D341Med (cell line): ENCODE measurements at places on chromosomes 5 and 9.

- no peak for DNase-seq
Observed at GRCh38 chr9:27581826-27582225, 8.5 kb upstream of the C9orf72 start.

GRCh38 chr9:109471475-109472393, 26.4 kb downstream of the PTPN3 start:
- no peak for DNase-seq

- no peak for DNase-seq
Observed at GRCh38 chr9:107018861-107019545, 156.0 kb downstream of the ZNF462 start.

GRCh38 chr9:88783711-88784083, 207.6 kb upstream of the S1PR3 start:
- no peak for DNase-seq

GRCh38 chr9:89829346-89829745, 224.5 kb downstream of the GADD45G start:
- DNase-seq, result no peak

- no peak for DNase-seq
Observed at GRCh38 chr5:72301557-72301956, 18.5 kb downstream of the MRPS27 start.

GRCh38 chr5:91214571-91214970, 168.5 kb downstream of the ARRDC3 start:
- no peak for DNase-seq

GRCh38 chr5:111348661-111349329, 124.6 kb downstream of the CAMK4 start:
- DNase-seq, result no peak

- no peak for DNase-seq
Observed at GRCh38 chr5:176734756-176735342, 75.5 kb upstream of the UNC5A start.

DNA sequence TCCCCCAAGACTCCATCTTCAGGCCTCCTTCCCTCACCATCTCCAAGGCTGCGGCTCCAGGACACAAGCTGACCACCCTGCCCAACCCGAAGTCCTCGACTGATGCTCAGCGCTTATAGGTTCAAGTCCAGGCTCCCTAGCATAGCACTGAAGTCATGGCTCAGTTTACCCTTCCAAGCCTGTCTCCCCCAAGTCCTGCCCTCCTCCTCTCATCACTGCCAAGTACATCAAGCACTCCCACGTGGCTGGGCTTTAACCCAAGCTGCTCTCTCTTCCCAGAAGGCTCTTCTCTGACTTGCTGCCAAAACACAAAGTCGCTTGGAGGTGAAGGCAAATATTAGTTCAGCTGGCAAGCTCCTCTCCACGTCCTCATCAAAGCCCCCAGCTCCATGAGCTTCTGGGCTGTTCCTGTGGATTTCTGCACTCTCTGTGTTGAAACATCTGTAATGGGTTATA, 22.1 kb upstream of the MARCHF6 start:
- DNase-seq, result no peak

- no peak for DNase-seq
Observed at GRCh38 chr5:172586125-172587060, 54.7 kb upstream of the NEURL1B start.

DNA sequence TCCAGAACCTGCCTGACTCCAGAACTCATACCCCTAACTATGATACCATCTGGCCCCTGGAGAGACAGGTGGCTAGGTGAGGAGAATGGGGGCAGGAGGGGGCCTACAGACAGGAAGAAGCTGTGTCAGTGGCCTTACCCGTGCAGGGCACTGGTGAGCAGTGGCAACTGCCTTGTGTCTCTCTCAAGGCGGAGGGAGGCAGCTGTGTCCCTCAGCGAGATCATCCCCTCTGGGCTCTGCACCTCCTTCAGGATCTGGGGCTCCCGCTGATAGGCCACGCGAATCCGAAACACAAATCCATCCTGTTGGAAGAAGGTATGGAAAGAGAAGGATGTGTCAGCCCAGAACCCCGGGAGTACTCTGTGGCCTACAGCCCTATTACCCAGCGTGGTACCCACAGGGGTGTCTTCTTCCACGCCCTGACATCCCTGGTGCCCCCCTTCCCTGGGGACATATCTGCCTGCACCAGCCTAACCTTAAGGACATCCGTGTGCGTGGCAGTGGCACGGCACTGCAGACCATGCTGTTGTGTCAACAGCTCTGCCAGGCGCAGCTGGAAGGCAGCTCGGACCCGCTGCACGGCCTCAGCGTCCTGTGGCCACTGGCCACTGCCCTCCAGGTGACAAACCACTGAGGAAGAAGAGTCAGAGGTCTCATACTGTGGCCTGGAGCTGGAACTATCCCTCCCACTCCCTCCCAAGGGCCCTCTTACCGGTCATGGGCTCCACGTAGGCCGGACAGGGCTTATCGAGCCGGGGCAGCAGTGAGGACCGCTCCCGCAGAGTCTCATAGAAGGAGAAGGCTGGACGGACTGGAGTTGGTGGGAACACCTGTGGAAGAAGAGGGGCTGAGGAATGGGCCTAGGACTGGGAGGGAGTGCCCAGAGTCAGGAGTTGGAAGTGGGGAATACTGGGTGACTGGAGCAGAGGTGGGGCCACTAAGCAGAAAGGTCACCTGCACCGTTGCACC, 7.8 kb downstream of the NOL6 start:
- peak; percentile 15 for DNase-seq
